ENCODE measurements at places on chromosomes 4 and X.

DNA sequence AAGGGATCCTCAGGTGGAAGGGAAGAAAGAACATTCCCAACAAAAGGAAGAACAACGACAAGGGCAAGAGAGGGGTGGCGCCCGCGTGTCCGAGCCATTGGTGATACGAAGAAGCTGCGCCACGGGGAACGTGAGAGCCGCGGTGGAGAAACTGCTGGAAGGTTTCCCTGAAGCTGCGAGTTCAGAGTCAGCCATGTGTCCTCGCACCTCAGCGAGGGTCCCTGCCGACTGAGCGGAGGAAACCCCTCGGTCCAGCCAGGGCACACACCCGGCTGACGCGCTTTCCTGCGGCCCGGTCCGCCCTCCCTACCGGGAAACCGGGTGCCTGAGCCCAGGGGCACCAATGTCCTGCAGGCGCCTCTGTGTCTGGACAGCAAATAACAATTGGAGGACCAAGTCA lies 18.0 kb downstream of the IRF2 start:
- DNase-seq, result no peak

DNA sequence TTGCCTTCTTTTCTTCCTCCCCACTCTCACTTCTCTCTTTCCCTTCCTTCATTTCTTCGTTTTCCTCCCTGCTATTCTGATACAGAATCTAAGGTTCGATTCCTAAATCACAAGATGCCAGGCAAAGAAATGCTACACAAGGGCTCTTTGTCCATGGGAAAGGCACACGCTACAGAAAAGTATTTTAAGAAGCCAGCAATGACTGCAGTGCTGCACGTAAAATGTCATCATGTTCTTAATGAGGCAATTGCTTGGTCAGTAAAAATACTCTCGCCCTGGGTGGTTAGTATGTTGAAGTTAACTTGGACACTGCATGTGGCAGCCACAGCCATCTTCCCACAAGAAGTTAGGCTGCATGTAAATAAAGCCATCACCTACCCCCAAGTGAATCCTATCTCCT lies 178.4 kb downstream of the DHX15 start:
- DNase-seq, result no peak

- no peak for DNase-seq
These were observed 282.1 kb upstream of the GIMD1 start for GRCh38 chr4:106650701-106651100.

- no peak for DNase-seq
These were observed 45.0 kb upstream of the IL13RA1 start for GRCh38 chrX:118682258-118683014.

GRCh38 chr4:106585915-106586349 lies 217.4 kb upstream of the GIMD1 start:
- DNase-seq, result no peak

GRCh38 chr4:122689972-122690371 lies 42.5 kb upstream of the BBS12 start:
- no peak for DNase-seq

GRCh38 chr4:158484173-158484885 lies 37.4 kb upstream of the RXFP1 start:
- no peak for DNase-seq

DNA sequence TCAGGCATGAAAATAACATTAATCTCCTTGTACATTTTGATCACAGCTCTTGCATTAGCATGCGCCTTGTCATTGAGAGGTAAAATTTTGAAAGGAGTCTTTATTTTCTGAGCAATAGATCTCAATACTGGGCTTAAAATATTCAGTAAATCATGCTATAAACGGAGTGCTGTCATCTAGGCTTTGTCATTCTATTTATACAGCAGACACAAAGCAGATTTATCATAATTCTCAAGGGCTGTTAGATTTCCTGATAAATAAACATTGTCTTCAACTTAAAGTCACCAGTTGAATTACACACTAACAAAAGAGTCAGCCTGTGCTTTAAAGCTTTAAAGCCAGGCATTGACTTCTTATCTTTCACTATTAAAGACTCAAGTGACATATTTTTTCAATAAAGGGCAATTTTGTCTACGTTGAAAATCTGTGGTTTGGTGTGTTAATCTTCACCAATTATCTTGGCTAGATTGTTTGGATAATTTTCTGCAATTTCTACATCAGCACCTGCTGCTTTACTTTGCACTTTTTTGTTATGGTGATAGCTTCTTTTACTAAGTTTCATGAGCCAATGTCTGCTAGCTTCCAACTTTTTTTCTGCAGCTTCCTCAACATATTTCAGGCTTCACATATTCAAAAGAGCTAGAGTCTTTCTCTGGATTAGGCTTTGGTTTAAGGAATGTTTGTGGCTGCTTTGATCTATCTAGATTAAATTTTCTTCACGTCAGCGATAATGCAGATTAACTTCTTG lies 27.9 kb upstream of the UGT2B4 start:
- DNase-seq, result no peak

- DNase-seq, result no peak
These were observed 218.6 kb upstream of the ANXA3 start for GRCh38 chr4:78332976-78333375.

GRCh38 chr4:100486496-100486895 lies 31.3 kb downstream of the EMCN start:
- no peak for DNase-seq

GRCh38 chr4:31160146-31160545 lies 440.0 kb downstream of the PCDH7 start:
- DNase-seq, result no peak

DNA sequence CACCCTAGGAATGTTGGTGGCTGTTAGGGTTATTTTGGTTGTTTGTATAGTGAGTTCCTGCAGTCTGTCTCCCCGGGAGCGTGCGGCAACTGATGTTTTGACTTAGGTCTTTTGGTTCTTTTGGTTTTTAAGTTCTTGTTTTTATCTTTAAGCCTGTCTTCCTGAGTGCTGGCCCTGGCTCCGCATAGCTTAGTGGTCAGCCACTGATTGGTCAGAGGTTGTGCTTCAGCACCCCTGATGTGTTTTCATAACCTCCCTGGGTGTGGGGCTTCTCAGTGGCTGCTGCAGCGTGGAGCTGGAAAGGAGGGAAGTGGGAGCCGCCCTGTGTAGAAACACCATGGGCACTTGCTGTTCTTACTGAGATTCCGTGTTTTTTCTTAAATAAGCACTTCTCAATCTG lies 5.1 kb downstream of the PIGG start:
- no peak for DNase-seq

- DNase-seq, result no peak
These were observed 81.8 kb upstream of the JADE1 start for GRCh38 chr4:128727658-128728057.

DNA sequence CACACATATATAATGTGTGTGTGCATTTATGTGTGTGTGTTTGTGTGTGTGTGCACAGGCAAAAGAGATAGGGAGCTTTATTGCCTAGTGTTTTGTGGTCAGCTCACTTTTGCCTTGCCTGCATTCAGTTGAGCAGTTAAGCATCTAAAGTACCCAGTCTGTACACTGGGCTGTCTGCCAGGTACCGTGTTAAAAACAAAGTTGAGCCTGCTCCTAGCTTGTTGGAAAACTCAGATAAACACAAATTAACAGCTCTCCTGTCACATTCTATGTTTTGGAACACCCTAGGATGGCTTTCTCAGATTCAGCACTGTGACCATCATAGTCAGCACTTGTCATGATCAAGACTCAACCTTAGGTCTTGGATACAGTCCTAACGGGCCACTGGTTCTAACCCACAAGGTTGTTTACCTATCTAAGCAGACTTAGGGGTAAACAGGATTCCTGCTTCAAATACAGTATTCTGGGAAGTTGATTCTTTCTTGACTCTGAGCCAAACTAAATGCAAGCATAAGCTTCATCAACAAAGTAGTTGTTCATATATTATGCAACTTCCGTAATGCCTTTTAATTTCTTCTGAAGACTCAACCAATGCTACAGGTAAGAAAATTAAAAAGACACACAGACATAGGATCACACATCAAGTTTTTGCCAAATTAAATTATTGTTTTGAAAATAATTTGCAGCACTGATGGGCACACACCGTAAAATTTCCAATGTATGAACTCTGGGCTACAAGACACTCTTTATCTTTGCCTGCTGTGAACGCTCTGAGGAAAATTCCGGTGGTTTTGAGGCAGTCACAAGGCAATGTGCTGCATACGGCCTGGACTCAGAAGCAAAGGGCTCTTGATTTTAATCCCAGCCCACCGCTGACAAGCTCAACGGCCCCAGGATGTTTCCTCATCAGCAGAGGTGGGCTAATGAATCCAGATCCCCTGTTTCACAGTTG lies 11.3 kb upstream of the CD99 start:
- no peak for DNase-seq

DNA sequence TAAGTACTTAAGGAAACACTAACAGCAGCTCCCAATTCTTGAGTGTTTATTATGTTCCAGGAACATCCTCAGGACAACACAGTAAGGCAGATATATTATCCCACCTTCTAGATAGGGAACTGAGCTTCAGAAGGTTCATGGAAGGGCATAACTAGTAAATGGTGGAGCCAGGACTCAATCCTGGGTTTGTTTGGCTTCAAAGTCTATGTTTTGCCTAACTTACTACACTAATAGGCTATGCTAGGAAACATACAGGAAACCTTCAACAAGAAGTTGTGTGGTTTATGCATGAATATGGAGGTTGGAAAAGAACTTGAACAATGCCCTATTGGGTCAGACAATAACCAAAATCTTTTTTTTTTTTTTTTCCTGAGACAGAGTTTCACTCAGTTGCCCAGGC lies 72.5 kb upstream of the GPR34 start:
- DNase-seq, result no peak

- DNase-seq, result no peak
These were observed 39.8 kb upstream of the VCX3A start for GRCh38 chrX:6574762-6575161.

DNA sequence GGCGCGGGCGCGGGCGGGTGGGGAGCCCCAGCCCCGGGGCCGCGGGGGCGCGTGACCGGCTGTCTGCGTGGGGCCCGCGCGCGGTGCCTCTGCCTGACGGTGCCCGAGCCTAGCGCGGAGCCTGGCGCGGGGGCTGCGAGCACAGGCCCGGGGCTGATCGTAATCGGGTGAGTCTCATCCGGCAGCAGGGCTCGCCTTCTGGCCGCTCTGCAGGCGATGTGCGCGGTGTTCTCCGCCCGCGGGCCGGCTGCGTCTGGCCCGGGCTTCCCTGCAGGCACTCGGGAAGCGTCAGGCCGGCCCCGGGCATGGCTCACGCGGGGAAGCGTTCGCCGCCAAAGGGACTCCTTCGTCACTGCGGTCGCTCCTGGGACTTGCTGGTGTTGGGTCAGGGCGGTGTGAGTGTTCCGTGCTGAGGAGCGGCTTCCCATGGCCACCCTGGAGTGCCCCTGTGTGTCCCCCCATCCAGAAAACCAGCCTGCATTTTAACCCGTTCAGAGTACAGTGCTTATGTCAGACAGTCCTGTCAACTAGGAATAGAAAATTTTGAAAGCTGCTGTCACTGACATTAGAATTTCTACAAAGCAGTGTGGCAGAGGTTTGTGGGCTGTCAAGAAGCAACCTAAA lies 40.6 kb downstream of the FAM149A start:
- peak; percentile 79 for DNase-seq

GRCh38 chr4:101711590-101712260 lies 78.8 kb upstream of the BANK1 start:
- no peak for DNase-seq

DNA sequence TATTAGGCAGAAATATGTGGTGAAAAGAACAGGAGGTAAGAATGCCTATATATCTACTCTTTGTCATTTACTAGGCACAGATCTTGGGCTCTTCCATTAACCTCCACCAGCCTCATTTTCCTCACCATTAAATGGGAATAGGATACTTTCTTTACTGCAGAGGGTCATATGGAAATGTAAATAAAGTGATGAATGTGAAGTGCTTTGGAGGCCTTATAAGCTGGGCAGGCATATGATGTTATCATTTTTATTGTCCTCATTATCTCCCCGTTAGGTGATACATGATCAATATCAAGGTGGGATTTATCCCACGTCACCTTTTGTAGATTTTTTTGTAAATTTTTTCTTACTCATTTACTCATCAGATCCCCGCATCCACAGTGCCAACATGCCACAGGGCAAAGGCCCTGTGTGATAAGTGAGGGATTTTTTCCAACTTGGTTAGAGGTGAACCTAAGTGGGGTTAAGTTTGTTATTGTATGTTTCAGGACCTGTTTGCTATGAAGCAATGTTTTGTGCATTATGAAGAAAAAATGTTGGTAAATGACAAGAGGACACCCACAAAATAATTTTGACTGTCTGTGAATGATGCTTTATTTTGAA lies 107.8 kb downstream of the SLC4A4 start:
- no peak for DNase-seq

GRCh38 chr4:138887341-138887740 lies 128.2 kb upstream of the NOCT start:
- DNase-seq, result no peak

GRCh38 chr4:174538123-174538875 lies 16.0 kb upstream of the HPGD start:
- DNase-seq, result no peak

DNA sequence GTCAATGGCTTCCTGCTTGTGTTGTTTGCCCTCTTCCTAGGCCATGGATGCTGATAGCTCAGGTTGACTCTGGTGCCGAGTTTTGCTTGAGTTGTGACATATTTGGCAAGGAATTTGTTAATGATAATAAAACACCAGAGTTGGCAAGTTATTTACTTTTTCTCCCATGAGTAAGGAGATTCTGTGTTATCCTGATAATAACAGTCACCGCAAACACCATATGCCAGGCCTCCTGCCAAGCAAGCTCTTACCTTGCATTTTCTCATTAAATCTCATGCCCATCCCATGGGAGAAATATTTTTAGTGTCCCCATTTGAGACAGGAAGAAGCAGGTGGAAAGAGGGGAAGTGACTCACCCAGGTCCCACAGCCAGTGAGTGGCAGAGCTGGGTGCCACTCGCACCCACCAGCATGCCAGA lies 67.4 kb upstream of the CLCN4 start:
- DNase-seq, result no peak

DNA sequence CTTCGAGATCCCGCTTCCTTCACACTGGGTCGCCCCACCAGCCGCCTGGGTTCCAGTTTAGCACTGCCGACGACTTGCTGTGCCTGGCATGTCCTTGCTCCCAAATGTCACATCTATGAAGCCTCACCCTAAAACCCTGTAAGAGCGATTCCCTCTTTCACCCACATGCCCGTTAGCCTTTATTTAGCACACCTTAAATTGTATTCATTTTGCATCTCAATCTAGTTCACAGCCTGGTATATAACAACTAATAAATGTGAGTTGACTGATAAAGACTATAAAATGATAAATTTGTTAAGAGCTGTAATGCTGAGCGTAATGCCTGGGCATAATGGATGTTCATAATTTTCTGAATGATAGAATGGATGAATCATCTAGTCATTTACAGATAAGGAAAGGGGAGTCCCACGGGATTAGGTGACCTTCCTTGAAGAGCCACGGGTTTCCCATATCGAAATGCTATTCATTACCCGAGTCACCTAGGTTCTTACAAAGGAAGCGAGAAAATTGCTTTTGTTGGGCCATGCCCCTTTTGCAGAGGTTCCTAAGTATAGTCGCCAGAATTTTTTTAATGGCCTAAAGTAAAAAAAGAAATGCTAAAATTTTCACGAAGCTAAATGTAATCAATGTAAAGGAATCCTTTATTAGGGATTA lies 1.1 kb upstream of the AP1S2 start:
- DNase-seq, result no peak

GRCh38 chrX:15343075-15343476 lies 7.8 kb upstream of the PIGA start:
- no peak for DNase-seq
